Articular chondrocyte of knee joint (primary cell): ENCODE measurements at places on chromosomes 5 and 9. TPM values are rescaled to one million over a fixed set of nuclear protein-coding genes. Genes with fewer than 3 reads are reported as not detected.

Gene STC2
- 320 and 685 TPM in 2 replicates for total RNA-seq

Gene CYSTM1
- total RNA-seq: 19.3 and 22.6 TPM in 2 replicates

Gene PCDHGB5
- total RNA-seq: 27.7 and 35.0 TPM in 2 replicates

Gene FAM78A
- total RNA-seq: 0.52 and 0.54 TPM in 2 replicates

Gene SOX30
- total RNA-seq: under 0.01 TPM in 1 of 2 replicates, not detected in the other

Gene GFRA3
- total RNA-seq: not detected in 2 replicates
